ENCODE measurements at places on chromosomes 3 and 15.
A peak's percentile ranks its signal among the peaks of the same experiment; 100 is the strongest.

DNA sequence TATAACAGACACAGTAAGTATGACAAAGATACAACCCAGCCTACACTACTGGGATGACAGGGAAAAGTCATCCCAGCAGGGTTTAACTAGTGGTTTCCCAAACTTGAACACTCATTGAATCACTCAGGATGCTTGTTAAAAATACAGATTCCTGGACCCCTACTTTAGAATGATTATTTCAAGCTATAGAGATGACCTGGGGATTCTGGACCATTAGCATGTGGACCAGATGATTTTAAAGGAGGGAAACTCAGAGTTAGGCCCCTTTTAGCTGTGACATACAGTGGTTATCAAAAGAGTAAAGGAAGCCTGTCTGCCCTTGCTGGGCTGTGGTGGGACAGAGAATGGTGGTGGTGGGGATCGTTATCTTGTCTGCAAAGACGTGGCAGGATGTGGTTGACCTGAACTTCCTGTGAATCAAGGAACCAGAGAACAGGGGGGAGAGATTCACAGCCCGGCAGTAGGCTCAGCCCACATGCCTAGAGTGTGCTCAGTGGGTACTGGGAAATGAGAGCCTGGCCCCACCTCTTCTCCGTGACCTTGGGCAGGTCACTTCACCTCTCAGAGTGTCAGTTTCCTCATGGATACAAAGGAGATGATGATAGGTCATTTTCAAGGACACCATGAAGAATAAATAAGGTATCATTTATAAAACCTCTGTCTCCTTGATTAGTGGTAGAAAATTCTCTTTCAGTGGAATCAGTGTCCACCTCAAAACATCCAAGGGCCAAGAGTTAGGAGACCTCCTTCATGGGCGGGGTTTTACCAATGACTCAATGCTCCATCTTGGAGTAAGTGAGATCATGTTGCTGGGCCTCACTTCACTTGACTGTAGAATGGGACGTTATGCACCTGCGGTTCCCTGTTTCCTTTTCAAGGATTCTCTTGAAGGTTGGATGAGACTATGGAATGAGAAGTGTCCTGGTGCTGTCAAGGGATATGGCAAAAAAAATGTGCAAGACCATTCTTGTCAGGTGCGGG lies 306.5 kb downstream of the RPLP1 start:
- DNase-seq = peak; percentile 82
- H3K36me3 ChIP-seq = no peaks in the 10 kb centered on the region
- H3K4me3 ChIP-seq = no peak overlapping the region
- H3K27ac ChIP-seq = no peak overlapping the region
- H3K4me1 ChIP-seq = peaks cover 87% of the 10 kb centered on the region

GRCh38 chr3:42749753-42750231 lies 23.3 kb downstream of the CCDC13 start:
- DNase-seq = peak; percentile 20
- no peaks in the 10 kb centered on the region for H3K4me1 ChIP-seq
- no peak overlapping the region for H3K27ac ChIP-seq
- H3K27me3 ChIP-seq = no peaks in the 10 kb centered on the region
- no peaks in the 10 kb centered on the region for H3K36me3 ChIP-seq

DNA sequence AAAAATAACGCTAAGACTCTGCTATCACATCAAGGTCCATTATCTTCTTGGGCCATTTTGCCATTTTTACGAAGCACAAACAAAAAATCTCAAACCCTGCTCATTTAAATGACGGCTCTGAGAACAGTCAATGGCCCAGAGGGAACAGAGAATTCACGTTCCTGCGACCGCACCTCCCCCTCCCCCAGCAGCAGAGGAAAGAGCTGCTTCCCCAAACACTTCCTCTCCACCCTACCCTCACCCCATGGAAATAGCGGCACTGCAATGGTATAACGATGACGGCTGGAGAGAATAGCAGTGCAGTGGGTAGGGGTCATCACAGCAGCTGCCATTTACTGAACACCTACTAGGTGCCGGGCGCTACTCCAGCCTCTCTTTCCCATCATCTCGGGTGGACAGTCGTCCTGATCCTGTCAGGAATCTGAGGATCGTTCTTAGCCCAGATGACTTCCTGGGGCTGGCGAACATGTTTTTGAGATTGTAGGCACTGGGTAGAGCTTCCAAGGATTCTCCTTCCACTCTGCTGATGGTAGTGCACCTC lies 113.3 kb downstream of the IQSEC1 start:
- peak; percentile 75 for DNase-seq
- H3K27me3 ChIP-seq = no peaks in the 10 kb centered on the region
- no peaks in the 10 kb centered on the region for H3K36me3 ChIP-seq
- peak overlapping the region; percentile 23 for H3K4me3 ChIP-seq

DNA sequence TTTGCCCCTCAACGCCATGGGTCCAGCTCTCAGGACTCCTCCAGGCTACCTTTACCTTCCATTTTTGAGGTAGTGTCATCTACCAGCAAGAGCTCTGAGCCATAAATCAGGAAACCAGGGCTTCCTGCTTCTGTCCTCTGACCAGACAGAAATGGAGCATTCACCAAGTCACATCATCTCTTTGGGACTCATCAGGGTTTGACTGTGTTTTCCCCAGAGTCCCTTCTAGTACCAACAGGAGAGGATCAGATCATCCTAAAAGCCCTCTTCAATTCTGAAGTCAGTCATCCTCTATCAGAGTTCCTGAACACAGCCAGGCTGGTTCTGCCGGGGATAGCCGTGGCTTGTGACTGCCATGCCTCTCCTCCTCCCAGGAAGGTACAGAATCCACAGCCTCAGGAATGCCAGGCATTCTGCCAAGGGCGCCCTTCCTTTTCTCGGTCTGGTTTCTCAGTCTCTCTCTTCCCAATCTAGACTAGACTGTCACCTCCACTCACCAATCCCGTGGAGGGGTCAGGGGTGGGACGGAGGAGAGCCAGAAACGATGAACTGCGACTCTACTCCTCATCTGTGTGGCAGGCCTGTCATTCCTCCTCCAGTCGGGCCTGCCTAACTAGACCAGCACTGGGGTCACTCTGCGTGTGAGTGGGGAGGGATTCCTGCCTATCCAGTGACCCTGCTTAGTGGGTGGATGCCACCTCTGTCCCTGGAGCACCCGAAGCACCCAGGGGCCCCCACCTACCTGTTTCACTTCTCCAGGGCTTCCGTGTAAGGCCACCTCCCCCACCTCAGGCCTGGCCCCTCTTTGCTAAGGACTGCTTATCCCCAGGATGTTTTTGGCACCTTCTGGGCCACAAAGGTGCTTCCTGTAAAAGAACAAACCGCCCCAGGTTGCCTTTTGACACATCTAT lies 30.9 kb downstream of the CCNL1 start:
- H3K27ac ChIP-seq = no peak overlapping the region
- peaks cover 3% of the 10 kb centered on the region for H3K4me1 ChIP-seq

GRCh38 chr15:99452010-99452409 lies 113.8 kb upstream of the MEF2A start:
- H3K4me1 ChIP-seq = peaks cover 54% of the 10 kb centered on the region
- no peaks in the 10 kb centered on the region for H3K36me3 ChIP-seq
- no peak for DNase-seq
- no peak overlapping the region for H3K4me3 ChIP-seq

- no peaks in the 10 kb centered on the region for H3K27me3 ChIP-seq
- H3K27ac ChIP-seq = no peak overlapping the region
- H3K36me3 ChIP-seq = no peaks in the 10 kb centered on the region
- H3K4me3 ChIP-seq = no peak overlapping the region
- no peak for DNase-seq
These were observed 185.8 kb upstream of the UBE2E1 start for GRCh38 chr3:23619705-23620637.

- no peaks in the 10 kb centered on the region for H3K27me3 ChIP-seq
- peaks cover 3% of the 10 kb centered on the region for H3K4me1 ChIP-seq
- H3K36me3 ChIP-seq = peaks cover 3% of the 10 kb centered on the region
- no peak for DNase-seq
- no peak overlapping the region for H3K27ac ChIP-seq
- no peak overlapping the region for H3K4me3 ChIP-seq
These were observed 495.6 kb downstream of the LPP start for GRCh38 chr3:188649521-188649920.

- H3K27ac ChIP-seq = no peak overlapping the region
- no peaks in the 10 kb centered on the region for H3K27me3 ChIP-seq
- no peaks in the 10 kb centered on the region for H3K36me3 ChIP-seq
- H3K4me3 ChIP-seq = no peak overlapping the region
- H3K4me1 ChIP-seq = no peaks in the 10 kb centered on the region
These were observed 95.9 kb downstream of the FEZF2 start for GRCh38 chr3:62277450-62277849.

- H3K36me3 ChIP-seq = no peaks in the 10 kb centered on the region
- DNase-seq = no peak
- H3K4me1 ChIP-seq = no peaks in the 10 kb centered on the region
- no peak within 1 kb of the TSS for H3K27ac ChIP-seq
- H3K4me3 ChIP-seq = no peak within 1 kb of the TSS
These were observed at the start of gene TMC3 for GRCh38 chr15:81373775-81374395. Gene TMC3 (minus strand): TSS chr15:81374213. CDS start chr15:81374077, 136 bp downstream.

DNA sequence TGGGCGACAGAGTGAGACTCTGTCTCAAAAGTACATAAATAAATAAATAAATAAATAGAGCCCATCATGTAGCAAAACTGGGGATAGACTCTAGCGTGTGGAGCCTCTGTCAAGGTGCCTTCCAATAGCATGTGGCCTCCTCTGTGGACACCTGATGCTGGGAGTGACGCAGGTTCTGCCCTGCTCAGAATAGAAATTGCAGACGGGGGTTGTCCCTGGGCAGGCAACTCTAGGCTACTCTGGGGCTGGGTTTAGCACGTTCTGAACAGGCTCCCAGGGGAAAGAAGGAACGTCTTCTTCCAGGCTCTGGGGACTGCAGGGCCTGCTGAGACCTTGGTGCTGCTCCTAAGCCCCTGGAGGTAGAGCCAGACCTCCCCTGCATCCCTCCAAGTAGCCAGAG lies 65.3 kb downstream of the EPHB3 start:
- H3K27me3 ChIP-seq = peaks cover 12% of the 10 kb centered on the region
- DNase-seq = no peak
- no peak overlapping the region for H3K4me3 ChIP-seq

DNA sequence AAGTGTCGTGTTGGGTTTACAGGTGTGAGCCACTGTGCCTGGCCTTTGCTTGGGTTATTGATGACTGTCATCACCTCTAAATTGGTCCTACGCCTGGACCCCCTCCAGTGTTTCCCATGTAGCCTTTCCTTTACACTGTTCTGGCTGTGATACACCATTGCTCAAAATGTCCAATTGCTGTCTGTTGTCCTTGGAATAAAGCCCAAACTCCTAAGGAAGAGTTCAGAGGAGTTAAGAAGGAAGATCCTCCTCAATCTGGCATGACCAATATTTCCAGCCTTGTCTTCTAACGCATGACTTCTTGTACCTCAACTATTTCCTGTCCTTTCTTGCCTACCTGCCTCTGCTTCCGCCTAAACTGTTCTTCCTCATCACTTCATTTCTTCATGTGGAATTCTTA lies 113.1 kb downstream of the POLR2M start:
- H3K4me1 ChIP-seq = no peaks in the 10 kb centered on the region
- H3K27ac ChIP-seq = no peak overlapping the region
- H3K36me3 ChIP-seq = no peaks in the 10 kb centered on the region
- H3K4me3 ChIP-seq = no peak overlapping the region
- DNase-seq = no peak

GRCh38 chr3:141530415-141530768 lies 43.6 kb downstream of the RASA2 start:
- H3K27me3 ChIP-seq = no peaks in the 10 kb centered on the region
- no peak overlapping the region for H3K4me3 ChIP-seq
- no peak for DNase-seq
- H3K4me1 ChIP-seq = peaks cover 60% of the 10 kb centered on the region
- peak overlapping the region; percentile 14 for H3K27ac ChIP-seq
- peaks cover 13% of the 10 kb centered on the region for H3K36me3 ChIP-seq

DNA sequence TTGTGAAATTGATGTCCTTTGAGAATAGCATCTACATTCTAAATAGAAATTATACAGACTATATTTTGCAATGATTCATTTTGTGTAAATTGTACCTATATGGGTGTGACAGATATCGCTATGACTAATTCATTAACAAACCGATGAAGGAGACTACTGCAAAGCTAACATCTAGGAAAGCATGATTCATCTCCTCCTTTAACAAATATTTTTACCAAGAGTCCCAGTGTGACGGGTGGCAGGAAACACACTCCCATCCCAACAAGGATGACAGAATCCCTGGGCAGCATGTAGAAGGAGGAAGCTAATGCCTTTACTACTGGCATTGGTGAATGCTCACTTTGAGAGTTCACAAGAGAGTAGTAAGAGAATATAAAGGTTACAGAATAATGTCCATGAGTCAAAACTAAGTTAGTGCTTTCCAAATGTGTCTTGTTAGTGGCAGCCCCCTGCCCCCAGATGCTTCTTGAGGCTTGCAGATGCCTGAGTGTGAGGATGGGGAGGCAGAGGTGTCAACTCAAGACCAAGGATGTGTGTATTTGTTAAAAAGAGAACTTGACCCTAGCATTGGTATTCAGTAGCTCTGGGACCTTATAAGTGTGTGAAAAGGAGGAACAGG lies 180.6 kb downstream of the FMN1 start:
- no peaks in the 10 kb centered on the region for H3K4me1 ChIP-seq
- no peaks in the 10 kb centered on the region for H3K27me3 ChIP-seq
- no peak overlapping the region for H3K4me3 ChIP-seq
- H3K36me3 ChIP-seq = no peaks in the 10 kb centered on the region
- no peak overlapping the region for H3K27ac ChIP-seq

DNA sequence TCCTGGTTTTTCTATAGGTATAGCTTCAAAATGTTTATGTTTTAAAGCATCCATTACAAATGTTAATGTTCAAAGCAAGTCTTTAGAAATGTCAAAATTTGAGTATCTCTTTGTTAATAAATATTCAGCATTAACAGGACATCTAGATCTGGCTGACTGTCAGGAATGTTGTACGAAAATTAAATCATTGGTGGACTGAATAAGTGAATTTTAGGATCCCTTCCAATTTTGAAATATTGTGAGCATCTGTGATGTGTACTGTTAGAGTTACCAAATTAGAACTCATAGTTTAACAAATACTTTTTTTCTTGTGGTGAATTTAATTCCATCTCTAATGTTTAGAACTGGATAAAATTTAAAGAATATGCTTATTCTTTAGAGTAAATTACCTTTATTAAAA lies 30.1 kb upstream of the CFAP20DC start:
- no peak for DNase-seq
- H3K27ac ChIP-seq = no peak overlapping the region
- no peaks in the 10 kb centered on the region for H3K4me1 ChIP-seq
- no peak overlapping the region for H3K4me3 ChIP-seq
- H3K27me3 ChIP-seq = no peaks in the 10 kb centered on the region
- H3K36me3 ChIP-seq = no peaks in the 10 kb centered on the region
